HT-29 (cell line): ENCODE measurements at places on chromosomes 7 and 10. TPM values are rescaled to one million over a fixed set of nuclear protein-coding genes. Genes with fewer than 3 reads are reported as not detected.

Gene KAZALD1
- 13.0 and 15.6 TPM in 2 replicates for total RNA-seq

Gene PKD1L1
- not detected in 2 replicates for total RNA-seq

Gene TNKS2
- total RNA-seq: 14.0 and 15.5 TPM in 2 replicates

Gene COBL
- 7.6 and 8.6 TPM in 2 replicates for total RNA-seq

Gene DDX56
- total RNA-seq: 147 and 164 TPM in 2 replicates

Gene ANK3
- total RNA-seq: 6.4 and 11.5 TPM in 2 replicates

Gene PILRA
- 2.1 TPM in 1 of 2 replicates, not detected in the other for total RNA-seq

Gene NUDT13
- 1.5 and 2.7 TPM in 2 replicates for total RNA-seq

Gene VPS37D
- 0.28 and 0.73 TPM in 2 replicates for total RNA-seq

Gene GPC2
- total RNA-seq: 1.7 and 4.2 TPM in 2 replicates

Gene PDLIM1
- total RNA-seq: 20.0 and 25.3 TPM in 2 replicates

Gene LRRC18
- not detected in 2 replicates for total RNA-seq

Gene CNTNAP2
- 0.03 and 0.08 TPM in 2 replicates for total RNA-seq

Gene SKIDA1
- not detected in 2 replicates for total RNA-seq
